A549 (cell line): ENCODE measurements at places on chromosomes 7 and 10.

DNA sequence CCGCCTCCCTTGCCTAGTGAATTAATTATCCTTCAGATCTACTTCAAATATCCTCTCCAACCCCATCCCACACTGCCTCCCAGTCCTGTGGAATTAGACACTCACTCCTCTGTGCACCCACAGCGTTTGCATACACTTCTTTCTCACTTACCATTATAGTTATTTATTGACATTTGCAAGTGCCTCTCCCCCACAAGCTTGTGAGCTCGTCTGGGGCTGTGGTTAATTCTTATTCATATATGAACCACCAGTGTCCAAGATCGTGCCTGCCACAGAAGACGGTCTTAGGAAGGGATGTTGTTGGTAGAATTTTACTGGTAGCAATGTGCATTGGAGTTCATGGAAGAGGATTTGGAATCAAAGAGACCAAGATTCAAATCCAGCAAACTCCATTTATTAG lies 68.1 kb upstream of the AOAH start:
- DNase-seq: no peak

DNA sequence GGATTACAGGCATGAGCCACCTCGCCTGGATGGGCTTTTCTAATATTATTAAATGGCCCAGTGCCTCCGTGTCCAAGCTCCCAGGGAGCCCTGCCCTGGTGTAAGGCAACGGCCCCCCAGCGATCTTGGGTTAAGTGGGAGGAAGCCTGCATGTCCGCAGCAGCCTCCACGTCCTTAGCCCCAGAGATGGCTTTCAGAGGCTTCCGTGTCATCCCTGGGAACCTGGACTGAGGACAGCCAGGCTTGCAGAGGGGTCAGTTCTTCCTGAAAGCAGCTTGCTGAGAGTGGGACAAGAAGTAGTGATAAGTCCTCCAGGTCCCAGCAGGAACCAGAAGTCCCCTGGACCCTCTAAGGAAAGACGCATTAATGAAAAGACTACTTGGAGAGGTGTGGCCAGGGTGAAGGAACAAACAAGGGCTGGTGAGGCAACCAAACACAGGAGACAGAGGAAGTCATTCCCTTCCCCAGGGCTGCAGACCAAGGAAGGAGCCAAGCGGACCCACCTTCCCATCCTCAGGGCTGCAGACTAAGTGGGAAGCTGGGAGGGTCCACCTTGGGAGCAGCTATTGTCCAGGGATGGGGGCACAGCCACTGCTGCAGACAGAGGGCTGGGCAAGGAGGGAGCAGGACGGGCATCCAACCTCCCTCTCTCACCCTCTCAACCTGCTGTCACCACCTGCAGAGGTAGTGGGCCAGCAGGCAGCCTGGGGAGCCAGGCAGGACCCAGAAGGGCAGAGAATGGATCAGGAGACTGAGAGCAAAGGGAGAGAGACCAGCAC lies 13.0 kb upstream of the INSIG1 start:
- no peak for DNase-seq

- no peak for DNase-seq
Measured at GRCh38 chr7:41190581-41190980, 512.3 kb downstream of the INHBA start.

DNA sequence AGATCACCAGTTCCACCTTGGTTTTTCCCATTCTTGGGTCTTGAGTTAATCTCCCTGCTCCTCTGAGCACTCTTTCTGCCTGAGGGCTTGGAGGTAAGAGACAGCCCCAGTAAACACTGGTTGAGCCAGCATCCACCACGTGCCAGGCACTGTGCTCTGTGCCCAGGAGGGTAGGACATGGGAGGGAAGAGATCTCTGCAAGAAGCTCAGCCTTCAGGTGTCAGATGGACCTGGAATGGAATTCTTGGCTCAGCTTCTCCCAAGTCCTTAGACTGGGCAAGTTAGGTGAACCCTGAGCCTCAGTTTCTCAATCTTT lies 2.5 kb downstream of the ZYX start:
- DNase-seq: no peak

GRCh38 chr7:42075418-42075817 lies 161.6 kb downstream of the GLI3 start:
- DNase-seq: no peak

DNA sequence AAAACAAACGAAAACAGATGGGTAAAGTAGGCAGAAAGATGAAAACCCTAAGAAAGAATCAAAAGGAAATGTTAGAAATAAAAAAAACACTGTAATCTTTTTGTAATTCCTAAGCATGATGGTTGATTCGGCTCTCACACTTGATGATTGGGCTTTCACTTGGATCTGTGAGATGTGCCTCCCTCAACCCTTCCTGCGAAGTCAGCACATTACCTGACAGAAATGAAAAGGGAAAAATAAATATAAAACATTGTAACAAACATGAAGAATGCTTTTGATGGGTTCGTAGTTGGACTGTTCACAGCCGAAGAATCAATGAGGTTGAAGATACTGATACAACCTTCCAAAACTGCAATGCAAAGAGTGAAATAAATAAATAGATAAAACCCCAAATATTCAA lies 99.8 kb downstream of the AKR1D1 start:
- no peak for DNase-seq

GRCh38 chr10:24136070-24136469 lies 72.9 kb upstream of the KIAA1217 start:
- DNase-seq: no peak

DNA sequence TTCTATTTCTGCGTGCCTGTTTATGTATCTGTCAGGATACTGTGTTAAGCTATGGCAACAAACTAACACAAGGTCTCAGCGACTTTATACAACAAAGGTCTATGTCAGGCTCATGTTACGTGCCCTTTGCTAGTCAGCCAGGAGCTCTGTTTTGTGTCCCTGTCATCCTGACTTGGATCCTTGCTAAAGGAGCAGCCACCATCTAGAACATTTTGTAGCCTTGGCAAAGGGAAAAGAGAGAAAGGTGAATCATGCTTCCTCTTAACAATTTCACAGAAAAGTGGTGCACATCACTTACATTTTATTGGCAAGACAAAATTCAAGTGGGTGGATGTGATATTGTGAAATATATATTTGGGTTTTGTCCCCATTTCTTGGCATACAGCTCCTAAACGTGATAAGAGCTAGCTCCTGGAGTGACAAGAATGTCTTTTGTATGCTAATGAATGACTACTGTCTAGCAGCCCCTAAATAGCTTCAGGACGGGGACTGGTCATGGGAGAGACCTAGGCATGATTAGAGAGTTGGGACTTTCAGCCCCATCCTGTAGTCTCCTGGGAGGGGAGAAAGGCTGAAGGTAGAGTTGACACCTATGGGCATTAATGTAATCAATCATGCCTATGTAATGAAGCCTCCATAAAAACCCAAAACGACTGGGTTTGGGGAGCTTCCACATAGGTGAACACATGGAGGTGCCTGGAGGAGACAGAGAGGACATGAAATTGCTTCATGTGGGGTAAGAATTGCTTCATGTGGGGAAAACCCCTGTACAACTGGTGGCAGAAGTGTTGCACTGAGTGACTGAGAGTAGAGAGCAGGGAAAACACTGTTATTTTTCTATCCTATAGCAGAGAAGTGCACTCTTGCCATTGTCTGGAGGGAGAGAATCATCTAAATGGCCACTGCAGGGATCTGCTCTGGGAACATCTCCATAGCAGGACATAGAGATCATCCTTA lies 33.0 kb downstream of the MRPL32 start:
- DNase-seq: no peak

GRCh38 chr10:6207658-6208057 lies 4.9 kb downstream of the PFKFB3 start:
- DNase-seq: no peak

GRCh38 chr7:107007007-107007891 lies 37.3 kb upstream of the PRKAR2B start:
- no peak for DNase-seq

DNA sequence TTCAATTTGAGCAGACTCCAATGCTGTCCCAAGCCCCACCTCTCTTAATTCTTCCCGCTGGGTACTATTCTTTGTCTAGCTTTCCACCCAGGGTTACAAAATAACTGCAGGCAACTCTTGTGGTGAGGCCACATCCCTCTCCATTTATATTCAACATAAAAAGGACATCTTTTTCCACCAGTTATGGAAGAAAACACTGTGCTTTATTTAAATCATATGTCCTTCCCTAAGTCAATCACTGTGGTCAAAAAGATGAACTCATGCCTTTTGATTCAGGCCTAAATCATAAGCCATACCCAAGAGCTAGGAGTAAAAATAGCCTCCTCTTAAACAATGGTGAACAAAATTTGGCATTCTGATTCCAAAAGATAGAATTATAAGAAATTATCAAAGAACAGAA lies 386.0 kb downstream of the SEMA3D start:
- DNase-seq: no peak

GRCh38 chr10:12509794-12510100 lies 160.4 kb downstream of the CAMK1D start:
- no peak for DNase-seq

GRCh38 chr10:5486853-5487235 lies 12.5 kb downstream of the CALML5 start:
- DNase-seq: no peak

DNA sequence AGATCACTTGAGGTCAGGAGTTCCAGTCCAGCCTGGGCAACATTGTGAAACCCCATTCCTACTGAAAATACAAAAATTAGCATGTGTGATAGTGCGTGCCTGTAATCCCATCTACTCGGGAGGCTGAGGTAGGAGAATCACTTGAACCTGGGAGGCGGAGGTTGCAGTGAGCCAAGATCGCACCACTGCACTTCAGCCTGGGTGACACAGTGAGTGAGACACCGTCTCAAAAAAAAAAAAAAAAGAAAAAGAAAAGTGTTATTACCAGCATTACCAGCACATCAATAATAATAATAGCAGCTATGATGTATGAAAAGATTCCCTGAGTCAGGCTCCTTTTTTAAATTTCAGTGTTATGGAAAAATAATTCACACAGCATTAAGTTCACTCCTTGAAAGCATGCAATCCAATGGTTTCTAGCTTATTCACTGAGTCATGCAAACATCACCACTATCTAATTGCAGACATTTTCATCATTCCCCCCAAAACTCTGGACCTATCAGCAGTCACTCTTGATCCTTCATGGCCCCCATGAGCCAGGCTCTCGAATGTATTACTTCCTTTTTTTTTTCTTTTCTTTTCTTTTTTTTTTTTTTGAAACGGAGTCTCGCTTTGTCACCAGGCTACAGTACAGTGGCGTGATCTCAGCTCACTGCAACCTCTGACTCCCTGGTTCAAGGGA lies 228.4 kb downstream of the FANK1 start:
- no peak for DNase-seq

- DNase-seq: no peak
Measured at GRCh38 chr7:27248427-27248806, 5.8 kb downstream of the EVX1 start.

DNA sequence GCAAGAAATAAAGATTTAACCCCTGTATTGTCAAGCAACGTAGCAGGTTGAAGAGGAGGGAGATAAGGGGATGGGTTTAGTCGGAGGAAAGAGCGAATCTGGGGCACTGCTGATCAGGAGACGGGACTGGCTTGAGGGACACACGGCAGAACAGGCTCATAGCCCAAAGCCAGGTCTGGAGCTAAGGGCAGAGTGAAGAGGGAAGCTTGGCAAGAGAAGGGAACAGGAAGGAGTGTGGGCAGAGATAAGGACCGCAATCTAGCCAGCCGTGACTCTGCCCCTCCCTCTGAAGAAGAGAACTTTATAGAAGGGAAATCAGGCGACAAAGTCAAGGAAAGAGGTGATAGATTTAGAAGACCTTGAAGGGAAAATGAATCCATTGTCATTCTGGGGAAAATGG lies 67.6 kb downstream of the CAV1 start:
- DNase-seq: no peak

GRCh38 chr7:110762546-110763225 lies 328.2 kb upstream of the LRRN3 start:
- no peak for DNase-seq

- no peak for DNase-seq
Measured at GRCh38 chr7:102287981-102288278, 1.3 kb downstream of the SH2B2 start.

- no peak for DNase-seq
Measured at GRCh38 chr7:101673951-101674350, 44.9 kb upstream of the MYL10 start.

- DNase-seq: no peak
Measured at GRCh38 chr7:142771353-142771723, 568 bp downstream of the PRSS2 start.

DNA sequence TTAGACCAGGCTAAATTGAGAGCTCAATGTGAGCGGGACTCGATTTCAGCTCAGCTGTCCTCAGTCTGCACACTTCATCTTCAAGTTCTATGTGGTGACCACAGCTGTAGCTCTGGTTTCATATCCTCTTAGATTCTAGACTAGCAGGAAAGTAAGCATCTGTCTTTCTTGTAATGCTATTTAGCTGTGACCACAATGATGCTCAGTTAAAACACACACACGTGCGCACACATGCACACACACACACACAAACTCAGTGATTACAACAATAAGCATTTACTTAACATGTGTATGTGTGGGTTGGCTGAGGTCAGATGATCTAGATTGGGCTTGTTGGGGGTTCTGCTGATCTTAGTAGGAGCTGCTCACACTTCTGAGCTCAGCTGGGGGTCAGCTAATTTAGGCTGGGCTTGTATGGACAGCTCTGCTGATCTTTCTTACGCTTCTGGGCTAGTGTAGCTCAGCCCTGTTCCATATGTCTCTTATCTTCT lies 82.5 kb downstream of the ZNF365 start:
- no peak for DNase-seq

GRCh38 chr7:91843831-91844230 lies 36.7 kb downstream of the MTERF1 start:
- DNase-seq: no peak

DNA sequence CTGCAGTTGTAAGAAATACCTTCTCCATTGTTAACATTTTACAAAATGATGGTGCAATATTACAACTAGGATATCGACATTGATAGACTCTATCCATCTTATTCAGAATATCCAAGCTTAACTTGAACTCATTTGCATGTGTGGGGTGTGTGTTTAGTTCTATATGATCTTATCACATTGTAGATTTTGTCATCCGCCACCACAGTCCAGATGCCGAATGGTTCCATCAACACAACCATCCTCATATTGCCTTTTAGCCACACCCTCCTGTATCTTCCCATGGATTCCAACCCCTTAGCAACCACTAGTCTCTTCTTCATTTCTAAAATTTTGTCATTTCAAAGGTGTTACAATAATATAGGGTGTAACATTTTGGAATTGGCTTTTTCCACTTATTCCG lies 452.9 kb upstream of the AKR1E2 start:
- no peak for DNase-seq

DNA sequence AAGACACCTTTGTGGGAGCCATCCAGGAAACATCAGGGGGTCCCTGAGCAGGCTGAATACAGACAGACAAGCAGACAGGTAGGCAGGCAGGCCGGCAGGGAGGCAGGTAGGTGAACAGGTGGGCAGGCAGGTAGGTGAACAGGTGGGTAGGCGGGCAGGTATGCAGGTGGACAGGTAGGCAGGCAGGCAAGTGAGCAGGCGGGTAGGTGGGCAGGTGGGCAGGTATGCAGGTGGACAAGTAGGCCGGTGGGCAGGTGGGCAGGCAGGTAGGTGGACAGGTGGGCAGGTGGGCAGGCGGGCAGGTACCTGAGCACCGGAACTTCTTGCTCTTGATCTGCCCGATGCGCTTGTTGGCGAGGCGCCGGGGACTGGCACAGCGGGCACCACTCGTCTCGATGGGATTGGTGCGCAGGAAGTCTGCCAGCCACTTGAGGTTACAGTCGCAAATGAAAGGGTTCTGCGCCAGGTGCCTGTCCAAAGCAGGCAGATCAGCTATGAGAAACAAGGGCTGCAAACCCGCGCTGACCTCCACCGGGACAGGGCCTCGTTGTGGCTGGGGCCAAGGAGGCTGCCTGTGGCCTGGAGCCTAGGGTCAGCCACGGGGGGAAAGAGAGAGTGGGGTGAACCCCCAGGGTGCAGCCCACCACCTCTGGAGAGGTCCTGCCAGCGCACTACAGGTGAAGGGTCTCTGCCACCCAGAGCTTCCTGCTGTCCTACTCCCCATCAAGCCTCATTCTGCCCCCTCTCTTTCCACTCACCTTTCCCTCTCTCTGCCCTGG lies 136.9 kb downstream of the SLIT1 start:
- DNase-seq: no peak
